ENCODE measurements at places on chromosomes 1 and 21. TPM values are rescaled to one million over a fixed set of nuclear protein-coding genes. Genes with fewer than 3 reads are reported as not detected.

The SELL gene
- total RNA-seq: not detected

DNA sequence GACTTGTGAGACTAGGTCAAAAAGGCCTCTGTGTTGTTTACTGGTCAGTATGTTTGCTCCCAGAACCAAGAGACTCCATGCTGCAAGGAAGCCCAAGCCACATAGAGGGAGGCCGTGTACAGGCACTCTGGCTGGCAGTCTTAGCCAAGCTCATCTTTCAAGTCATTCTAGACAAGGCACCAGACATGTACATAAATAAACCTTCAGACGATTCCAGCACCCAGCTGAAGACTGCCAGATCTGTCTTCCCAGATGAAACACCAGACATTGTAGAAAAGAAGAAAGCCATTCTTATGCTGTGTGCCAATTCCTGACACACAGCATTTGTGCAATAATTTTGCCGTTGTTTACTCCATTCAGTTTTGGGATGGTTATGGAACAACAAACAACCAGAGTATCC is 595.5 kb downstream of the KIF26B start:
- no peak for DNase-seq

GRCh38 chr1:116737855-116738321 is 16.3 kb upstream of the CD2 start:
- no peak for DNase-seq

- DNase-seq: no peak
These were observed 32.4 kb downstream of the ITPKB start for GRCh38 chr1:226706684-226707083.

The OR10K2 gene
- not detected for total RNA-seq

GRCh38 chr1:231021540-231022031 is 18.5 kb downstream of the FAM89A start:
- no peak for DNase-seq

- no peak for DNase-seq
These were observed 83.8 kb downstream of the TMEM53 start for GRCh38 chr1:44590475-44590874.

- peak; percentile 73 for DNase-seq
These were observed 4.4 kb downstream of the ACBD3 start for GRCh38 chr1:226181996-226182714.

The SPRR2F gene
- total RNA-seq: 0.51 TPM

DNA sequence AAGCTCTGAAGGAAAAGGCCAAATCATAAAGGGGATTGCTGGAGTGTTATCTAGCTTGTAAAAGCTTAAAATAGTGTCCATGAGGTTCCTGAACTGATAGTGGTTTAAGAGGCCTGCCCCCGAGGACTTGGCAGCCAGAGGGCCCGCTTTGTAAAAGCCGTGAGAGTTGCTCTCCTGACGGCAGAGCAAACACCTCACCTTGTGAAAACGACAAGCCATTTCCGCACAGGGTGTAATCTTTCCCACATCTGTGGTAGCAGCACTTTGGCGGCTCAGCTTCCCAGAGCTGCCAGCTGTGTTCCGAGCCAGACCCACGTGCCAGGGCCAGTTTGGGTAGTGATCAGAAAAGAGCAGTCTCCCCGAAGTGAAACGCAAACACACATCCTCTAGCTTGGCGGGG is 37.0 kb downstream of the SERBP1 start:
- DNase-seq: no peak

DNA sequence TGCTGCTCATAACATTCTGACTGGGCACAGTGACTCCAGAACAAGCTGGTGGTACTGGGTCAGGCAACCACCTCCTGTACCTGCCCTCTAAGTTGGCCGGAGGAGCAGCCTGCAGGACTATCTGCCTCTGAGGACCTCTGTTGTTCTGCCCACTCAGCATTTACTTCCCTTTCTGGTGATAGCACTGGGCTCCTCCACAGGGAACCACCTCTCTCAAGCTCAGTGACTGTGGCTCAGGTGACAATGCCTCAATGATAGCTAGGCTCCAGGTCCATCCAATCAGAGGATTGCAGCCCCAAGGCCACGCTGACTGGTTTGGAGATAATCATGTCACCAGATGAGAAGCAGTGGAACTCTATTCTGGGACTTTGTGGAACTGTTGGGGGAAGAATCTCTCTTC is 15.8 kb downstream of the SLC41A1 start:
- DNase-seq: no peak

All from SK-MEL-5 (cell line).